ENCODE measurements at places on chromosomes 5 and 9.

DNA sequence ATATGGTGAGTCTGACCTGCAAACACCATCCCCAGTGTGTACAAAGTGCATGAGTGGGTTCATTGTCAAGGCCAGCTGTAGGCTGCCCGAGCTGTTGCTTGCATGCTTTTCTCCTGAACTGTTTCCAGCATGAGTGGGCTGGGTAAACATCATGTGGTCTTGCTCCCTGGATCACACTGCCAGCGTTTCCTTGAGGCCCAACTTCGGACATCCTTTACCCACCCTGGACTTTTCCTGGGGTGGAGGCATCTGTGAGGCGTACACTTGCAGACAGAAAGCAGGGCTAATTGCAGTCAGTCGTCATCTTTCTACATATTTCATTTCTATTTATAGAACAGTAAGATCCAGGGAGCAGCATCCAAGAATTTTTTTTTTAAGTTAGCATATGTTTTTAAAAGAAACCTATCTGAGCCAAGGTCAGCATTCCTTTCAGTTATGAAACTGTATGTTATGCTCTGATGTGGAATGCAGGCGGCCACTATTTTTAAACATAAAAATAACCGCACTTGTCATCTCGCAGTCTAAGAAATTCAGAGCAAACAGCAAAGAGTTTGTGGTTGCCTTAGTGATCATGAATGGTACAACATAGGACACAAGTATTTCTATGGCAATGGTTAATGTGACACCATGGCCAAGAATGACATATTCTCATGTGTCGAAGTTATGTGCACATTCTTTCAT lies 106.5 kb upstream of the DMRT1 start:
- DNase-seq = no peak

- no peak for DNase-seq
Observed at GRCh38 chr5:147075187-147075586, 159.6 kb upstream of the STK32A start.

GRCh38 chr9:71683598-71684235 lies 84.6 kb downstream of the CEMIP2 start:
- no peak for DNase-seq

DNA sequence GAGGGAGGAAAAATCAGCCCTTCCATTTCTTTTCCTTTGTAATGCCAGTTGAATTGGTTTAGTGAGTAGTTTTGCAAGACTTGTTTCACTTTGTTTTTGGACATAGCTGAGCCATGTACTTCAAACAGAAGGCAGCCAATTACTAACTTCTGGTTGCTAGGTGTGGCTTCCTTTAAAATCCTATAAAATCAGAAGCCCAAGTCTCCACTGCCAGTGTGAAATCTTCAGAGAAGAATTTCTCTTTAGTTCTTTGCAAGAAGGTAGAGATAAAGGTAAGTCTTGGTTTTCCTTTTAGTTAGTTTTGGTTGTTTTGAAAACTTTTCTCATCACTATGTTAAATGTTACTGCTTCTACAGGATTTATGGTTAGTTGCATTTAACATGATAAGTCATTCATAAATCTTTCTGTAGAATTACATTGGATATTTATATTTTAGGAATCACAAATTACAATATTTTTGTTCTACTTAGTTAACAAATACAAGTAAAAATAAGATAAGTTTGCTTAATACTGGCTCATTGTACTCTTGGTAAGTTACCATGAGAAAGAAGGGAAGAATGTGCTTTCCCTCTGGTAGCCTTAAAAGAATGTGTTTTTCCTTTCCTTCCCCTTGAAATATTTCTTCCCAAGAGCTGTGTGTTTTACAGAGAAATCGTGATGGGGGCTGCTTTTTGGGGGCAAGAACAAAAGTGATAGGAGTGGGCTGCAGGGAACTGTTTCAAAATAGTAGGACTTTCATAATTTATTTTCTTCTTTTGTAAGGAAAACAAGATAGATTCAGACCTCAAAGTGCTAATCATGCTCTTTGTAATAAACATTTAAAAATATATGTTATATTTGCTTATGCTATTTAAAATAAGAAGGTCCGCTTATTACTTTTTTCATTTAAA lies at the start of gene ANXA1:
Gene ANXA1, plus strand, starts transcription at position 213 of the 890 bp plus-strand sequence. CDS start 6,671 bp downstream, outside the sequence.
- no peak for DNase-seq

DNA sequence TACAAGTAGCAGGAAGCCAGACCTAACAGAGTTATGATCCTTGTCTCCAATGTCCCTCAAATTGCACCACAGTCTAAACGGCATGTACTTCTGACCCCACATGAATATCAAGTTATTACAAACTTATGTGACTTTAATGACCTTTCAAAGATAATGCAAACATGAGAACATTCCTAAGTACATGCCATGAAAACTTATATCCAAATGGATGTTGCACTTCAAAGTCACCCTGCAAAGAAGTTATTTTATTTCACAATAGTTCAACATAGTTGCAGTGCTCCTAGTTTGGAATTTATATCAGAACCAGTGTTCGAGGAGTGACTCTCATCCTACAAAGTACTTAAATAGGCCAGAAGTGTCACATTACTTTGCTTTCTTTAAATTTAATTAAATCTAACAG lies 41.2 kb upstream of the ITGA1 start:
- DNase-seq = no peak

DNA sequence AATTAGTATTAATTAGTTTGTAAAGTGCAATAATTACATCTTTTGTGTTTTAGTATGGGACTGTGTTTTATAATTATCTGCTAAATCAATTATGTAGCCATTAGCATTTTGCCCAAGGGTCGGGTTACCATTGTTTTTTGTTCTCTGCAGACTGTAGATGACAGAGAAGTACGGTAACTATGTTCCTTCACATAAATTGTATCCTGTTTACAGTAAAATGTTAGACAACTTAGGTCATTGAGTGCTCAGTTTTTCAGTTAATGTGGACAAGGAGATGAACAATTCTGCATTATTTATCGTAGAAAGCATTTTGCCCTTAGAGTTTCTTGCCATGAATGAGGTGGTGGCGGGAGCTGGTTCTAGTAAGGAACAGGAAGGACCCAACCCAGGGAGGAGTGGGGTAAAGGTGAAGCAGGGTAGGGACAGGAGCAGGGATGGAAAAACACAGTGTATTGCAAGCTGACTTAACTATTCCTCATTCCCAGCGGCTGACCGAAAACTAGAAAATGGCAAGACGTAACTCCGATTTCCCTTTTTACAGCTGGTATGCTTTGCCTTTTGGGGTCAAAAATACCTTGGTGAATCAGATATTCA lies 243.7 kb upstream of the SLC24A2 start:
- no peak for DNase-seq

DNA sequence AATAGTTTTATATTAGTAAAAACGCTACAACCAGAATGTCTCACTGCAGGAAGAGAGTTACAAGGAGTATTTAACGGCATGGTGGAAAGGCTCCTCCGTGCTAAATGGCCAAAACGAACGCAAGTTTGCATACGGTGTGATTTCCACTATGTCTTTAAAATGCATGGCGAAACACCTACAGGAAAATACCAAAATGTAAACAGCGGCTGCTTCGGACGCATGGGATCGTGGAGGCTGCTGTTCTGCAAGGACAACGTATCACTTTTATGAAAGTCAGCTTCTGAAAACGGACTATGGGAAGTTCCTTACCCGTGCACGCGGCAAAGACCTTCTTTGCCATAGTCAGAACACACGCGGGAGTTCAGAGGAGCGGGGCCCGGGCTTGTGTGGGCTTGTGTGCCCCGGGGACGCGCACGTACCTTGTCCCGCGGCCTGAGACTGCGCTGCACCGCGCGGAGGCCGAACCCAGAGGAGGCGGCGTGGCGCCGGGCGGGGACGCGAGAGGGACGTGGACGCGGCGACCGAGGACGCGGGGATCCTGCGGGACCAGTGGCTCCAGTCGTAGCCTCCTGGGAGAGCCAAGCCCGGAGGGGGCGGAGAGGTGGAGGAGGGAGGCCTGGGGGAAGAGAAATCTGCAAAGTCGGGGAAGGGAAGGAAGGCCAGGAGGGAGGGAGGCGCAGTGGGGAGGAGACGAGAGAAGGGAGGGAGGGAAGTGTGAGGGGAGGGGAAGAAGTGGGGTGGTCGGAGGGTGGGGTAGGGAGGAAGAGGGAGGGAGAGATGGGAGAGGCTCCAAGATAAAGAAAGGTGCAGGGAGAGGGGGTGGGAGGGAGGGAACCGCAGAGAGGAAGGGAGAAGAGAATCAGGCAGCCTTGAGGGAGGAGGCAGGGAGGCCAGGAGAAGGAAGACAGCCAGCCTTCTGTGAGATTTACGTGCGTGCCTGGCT lies at the start of gene CMBL:
Gene CMBL, minus strand, starts transcription at position 697 of the 943 bp plus-strand sequence. CDS start 17,140 bp downstream, outside the sequence.
- peak; percentile 57 for DNase-seq

Data from NCI-H2081 treated with DMSO at 0.1 percent for 48 hours (cell line).